ENCODE measurements at places on chromosomes 4 and X.

DNA sequence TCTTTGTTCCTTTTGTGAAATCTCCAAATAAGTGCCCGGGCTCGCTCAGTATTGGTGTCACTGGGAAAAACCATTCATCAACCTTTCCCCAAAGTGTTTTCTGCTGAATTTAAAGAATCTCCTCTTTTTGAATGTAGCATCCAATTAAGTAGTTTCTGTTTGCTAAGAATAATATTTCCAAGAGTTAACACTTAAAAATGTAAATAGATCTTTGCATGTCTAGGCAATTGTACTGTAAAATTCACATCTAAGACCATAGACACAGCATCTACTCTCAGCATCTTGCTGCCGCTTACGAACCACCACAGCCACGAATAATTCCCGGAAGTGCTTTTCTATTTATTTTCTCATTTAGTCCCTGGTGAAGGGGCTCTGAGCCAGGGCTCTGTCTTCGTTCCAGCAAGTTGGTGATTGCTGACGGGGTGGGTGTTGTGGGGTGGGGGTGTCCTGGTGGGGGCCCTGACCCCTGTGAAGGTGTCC lies 1.4 kb downstream of the NSG1 start:
- no peak for DNase-seq

DNA sequence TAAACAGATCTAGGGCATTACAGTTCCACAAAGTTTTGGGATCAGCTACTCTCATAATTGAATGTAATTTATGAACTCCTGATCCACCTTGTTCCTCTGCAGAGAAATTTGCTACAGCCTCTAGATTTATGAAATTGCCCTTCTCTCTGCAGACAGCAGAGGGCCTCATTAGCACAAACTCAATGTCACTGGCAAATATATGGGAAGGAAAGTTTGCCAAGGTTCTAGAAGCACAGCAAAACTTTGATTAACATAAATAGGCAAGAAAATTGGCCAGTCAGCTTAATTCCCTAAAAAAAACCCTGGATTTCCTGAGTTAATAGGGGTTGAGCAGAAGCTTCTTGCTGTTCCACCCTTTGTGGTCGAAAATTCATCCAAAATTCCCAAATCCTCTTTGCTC lies 31.5 kb downstream of the PRPS1 start:
- no peak for DNase-seq

DNA sequence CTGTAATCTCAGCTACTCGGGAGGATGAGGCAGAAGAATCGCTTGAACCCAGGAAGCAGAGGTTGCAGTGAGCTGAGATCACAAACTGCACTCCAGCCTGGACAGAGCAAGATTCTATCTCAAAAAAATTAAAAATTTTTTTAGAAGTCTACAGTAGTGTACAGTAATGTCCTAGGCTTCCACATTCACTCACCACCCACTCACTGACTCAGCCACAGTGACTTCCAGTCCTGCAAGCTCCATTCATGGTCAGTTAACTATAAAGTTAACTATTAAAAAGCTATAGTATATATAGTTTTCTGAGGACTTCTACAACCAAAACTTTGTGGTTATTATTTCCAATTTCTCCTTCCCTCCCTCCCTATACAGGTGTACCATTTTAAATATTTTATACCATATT lies 34.7 kb upstream of the NEUROG2 start:
- no peak for DNase-seq

DNA sequence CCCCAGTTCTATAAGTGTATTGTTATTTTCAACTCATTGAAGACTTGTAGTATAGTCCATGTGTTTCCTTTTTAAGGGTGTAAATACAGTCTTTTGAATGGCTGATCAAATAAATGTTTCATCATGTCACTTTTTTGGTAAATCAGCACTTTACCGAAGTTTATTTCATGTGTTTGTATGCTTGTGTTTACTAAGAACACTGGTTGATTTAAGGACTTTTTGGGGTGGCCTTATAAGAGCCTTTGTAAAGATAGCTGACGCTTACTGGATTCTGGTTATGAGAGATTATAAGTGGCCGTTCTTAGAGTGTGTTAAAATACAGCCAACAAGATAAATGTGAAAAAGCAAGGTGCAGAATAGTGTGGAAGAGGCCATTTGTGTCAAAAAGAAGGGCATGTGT lies 2.6 kb downstream of the UBE2K start:
- DNase-seq = no peak

- peak; percentile 81 for DNase-seq
Measured at GRCh38 chr4:6910340-6910959, 824 bp downstream of the TBC1D14 start.

DNA sequence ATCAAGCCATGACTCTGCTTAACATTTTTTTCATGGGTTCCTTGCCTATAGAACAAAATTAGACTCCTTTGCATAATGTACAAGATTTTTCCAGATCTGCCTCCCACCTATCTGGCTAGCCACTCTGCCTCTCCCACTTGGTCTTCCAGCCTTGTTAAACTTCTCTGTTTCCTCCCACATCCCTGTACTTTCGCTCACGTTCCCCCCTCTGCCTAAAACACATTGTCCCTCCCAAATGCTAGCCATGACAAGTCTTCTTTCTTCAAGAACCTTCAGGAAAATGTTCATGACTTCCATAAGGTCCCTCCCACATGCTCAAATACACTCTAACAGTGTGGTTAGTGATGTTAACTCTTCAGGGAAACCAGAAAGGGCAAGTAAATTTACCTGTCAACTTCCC lies 214.6 kb downstream of the ADGRA3 start:
- no peak for DNase-seq

- no peak for DNase-seq
Measured at GRCh38 chr4:5884796-5885195, 8.1 kb downstream of the CRMP1 start.

- no peak for DNase-seq
Measured at GRCh38 chr4:140242357-140243277, 88.6 kb upstream of the MAML3 start.

- no peak for DNase-seq
Measured at GRCh38 chr4:109873791-109874514, 26.0 kb downstream of the LRIT3 start.

- no peak for DNase-seq
Measured at GRCh38 chr4:95867919-95868318, 28.0 kb downstream of the PDHA2 start.

DNA sequence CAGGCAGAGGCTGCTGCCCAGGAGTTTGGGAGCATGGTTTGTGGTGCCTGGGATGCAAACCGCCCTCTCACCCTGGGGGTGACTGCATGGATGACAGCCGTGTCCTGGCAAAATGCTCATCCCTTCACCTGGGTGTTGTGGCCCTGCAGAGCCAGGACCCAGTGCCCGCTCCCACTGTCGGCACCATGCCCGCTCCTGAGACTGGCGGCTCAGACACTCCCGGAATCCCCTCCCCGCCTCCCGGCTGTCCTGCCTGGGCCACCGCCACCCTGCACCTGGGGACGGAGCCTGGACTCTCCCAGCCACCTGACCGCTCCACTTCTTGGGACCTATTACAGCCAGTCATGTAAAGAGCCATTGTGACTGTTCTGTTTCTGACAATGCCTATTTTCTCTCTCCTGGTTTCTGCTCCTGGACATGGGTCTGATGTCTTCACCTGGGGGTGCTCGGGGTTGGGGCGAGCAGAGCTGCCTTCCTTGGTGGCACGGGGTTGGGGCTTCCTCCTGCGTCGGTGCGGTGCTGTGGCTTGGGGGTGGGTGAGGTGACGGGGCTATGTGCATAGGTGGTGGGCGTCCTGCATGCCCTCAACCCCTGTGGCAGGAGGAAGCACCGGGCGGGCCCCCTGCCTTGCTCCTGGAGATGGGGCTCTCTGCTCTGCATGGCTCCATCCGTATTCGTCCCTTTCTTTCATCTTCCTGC lies 30.9 kb downstream of the LRPAP1 start:
- DNase-seq = no peak

GRCh38 chr4:16078195-16078760 lies 5.5 kb downstream of the PROM1 start:
- DNase-seq = no peak

GRCh38 chr4:101599620-101600019 lies 190.9 kb upstream of the BANK1 start:
- DNase-seq = no peak

- DNase-seq = no peak
Measured at GRCh38 chr4:34922325-34922724, 1322.0 kb downstream of the ARAP2 start.

GRCh38 chrX:137143864-137144263 lies 110.1 kb upstream of the GPR101 start:
- DNase-seq = no peak

DNA sequence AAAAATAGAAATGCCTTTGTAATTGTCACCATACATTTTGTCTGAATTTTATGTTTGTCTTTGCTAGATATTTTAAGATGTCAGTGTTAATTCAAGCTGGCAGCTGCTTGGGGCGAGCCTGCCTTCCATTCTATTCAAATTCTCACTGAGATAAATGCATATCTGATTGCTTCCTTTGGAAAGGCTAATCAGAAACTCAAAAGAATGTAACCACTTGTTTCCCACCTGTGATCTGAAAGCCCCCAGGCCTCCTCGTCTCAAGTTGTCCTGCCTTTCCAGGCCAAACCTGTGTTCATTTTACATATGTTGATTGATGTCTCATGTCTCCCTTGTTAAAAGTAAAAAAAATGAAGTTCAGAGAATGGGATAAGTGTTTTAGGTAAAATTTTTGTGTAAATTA lies 318.7 kb upstream of the TECRL start:
- DNase-seq = no peak

DNA sequence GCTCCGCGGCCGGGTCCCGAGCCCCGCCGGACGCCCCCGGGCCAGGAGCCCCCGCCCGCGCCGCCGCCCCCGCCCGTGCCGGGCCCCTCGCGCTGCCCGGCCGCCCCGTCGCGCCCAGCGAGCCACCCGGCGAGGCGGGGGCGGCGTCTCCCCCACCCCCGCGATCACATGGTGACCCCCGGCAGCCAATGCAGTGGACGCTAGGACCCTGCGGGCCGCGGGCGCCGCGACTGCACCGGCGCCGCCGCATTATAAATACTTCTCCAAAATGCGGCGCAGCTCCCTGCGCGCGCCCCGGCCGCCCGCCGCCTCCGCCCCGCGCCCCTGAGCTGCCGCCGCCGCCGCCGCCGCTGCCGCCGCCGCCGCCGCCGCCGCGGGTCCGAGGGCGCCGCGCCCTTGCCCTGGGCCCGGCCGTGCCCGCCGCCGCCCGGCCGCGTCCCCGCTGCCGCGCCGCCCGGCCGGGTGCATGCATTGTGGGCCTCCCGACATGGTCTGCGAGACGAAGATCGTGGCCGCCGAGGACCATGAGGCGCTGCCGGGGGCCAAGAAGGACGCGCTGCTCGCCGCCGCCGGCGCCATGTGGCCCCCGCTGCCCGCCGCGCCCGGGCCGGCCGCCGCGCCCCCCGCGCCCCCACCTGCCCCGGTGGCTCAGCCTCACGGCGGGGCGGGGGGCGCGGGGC lies at the start of gene NAT8L:
TSS of gene NAT8L (plus strand) at position 282 of the 680 bp plus-strand sequence. CDS start at position 467, 185 bp downstream.
- no peak for DNase-seq

- DNase-seq = no peak
Measured at GRCh38 chr4:7434766-7435150, at the start of gene PSAPL1. PSAPL1 (minus strand) TSS chr4:7434930; CDS start chr4:7434879, 51 bp downstream.
